Skeletal muscle cell (primary cell): ENCODE measurements at places on chromosomes 4 and X.
A peak's percentile ranks its signal among the peaks of the same experiment; 100 is the strongest.

- DNase-seq, result no peak
These were observed 478.0 kb downstream of the PDHA2 start for GRCh38 chr4:96317891-96318290.

DNA sequence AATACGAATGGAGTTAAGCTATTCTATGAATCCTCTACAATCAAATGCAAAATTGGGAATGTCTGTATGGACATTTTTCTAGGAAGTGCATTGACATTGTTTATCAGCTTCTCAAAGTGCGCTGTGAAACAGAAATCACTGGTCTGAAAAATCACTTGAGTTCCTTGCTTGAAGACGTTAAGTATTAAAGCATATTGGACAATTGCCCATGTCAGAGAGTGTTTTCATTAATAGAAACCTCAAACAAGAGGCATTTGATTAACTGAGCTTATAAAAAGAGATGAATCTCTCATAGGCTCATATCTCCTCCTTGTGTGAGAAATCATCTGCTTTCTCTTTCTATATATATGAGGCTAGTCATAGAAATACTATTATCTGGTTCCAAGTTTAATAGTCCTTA lies 692.1 kb upstream of the POU3F4 start:
- no peak for DNase-seq

- peak; percentile 89 for DNase-seq
These were observed 39.3 kb downstream of the AFM start for GRCh38 chr4:73520821-73521220.

GRCh38 chrX:6959006-6959405 lies 188.5 kb upstream of the STS start:
- no peak for DNase-seq

GRCh38 chr4:22754116-22754515 lies 61.4 kb downstream of the GBA3 start:
- no peak for DNase-seq

DNA sequence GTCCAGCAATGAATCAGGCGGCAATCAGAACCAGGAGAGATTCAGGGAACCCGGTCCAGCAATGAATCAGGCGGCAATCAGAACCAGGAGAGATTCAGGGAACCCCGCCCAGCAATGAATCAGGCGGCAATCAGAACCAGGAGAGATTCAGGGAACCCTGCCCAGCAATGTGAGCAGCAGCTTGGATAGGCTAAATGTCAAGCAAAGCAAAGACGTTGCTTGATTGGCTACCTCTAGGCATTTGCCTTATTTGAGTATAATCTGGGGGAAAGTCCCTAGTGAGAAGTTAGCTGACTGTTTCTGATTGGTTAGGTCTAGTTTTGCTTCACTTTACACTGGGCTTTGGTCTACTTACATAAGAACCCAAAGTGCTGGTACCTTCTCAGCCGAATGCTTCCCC lies 1212.2 kb upstream of the TENM3 start:
- no peak for DNase-seq

GRCh38 chr4:182826391-182826790 lies 90.8 kb downstream of the DCTD start:
- no peak for DNase-seq

GRCh38 chr4:169716677-169717076 lies 41.1 kb downstream of the HPF1 start:
- DNase-seq, result no peak

- no peak for DNase-seq
These were observed 286.8 kb upstream of the KLF3 start for GRCh38 chr4:38377195-38377594.

- DNase-seq, result no peak
These were observed 327.2 kb downstream of the NKX6-1 start for GRCh38 chr4:84171871-84172270.

GRCh38 chrX:133321451-133321850 lies 93.8 kb downstream of the GPC4 start:
- no peak for DNase-seq

DNA sequence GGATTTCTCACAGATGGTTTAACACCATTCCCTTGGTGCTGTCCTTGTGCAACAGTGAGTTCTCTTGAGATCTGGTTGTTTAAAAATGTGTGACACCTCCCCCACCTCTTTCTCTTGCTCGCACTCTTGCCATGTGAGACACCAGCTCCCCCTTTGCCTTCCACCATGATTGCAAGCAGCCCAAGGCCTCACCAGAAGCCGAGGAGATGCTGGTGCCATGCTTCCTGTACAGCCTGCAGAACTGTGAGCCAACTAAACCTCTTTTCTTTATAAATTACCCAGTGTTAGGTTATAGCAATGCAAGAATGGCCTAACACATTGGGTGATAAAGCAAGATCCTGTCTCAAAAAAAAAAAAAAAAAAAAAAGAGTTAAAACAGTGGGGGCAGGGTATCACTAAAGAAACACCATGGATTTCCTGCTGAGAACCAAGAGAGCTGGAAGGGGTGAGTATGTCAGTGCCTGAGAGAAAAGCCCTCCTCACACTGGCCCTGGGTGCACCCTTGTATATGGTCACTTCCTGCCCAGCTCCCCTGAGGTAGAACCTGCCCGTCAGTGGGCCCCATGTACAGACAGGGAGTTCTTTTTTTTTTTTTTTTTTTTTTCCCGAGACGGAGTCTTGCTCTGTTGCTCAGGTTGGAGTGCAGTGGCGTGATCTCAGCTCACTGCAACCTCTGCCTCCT lies 46.4 kb downstream of the APOO start:
- no peak for DNase-seq

DNA sequence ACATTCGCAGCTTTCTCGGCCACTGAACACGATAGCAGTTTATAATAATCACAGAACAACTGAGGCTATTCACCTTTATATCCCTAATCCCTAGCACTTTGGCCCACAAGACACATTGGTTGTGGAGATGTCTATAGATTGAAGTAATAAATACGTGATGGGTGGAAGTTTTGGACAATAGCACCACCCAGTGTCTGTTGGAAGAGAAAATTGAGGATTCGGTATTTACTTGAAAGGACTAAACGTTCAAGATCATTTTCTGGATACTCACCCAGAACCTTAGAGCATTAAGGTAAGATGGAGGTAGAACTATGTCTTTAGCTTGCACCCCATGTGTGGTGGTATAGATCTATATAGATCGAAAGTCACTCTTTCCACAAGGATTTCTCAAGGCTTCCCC lies 787 bp upstream of the TMSB15A start:
- no peak for DNase-seq

DNA sequence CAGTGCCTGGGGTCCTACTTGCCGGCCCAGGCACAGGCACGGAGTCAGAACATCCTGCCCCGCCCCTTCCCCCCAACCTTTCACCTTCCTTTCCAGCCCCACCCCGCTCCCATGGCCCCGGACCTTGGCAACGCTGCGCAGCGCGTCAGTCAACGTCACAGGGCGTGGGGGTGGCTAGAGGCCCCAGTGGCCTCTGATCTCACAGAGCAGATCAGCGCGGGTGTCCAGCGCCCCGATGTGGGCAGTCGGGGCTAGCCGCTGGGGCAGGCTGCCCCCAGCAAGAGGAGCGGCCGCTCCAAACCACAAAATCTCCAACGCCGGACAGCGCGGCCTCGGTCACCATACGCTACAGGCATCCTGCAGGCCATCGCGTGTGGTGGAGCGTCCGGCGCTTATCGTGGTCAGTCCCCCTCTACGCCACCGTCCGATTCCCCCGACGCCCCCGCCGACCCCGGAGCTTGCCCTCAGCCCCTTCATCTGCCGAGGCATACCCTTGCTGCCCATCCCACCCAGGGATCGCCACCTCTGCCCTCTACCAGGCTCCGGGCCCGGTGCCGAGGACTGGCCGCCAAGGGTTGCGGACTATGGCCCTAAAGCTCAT lies 69.6 kb upstream of the APOOL start:
- no peak for DNase-seq

DNA sequence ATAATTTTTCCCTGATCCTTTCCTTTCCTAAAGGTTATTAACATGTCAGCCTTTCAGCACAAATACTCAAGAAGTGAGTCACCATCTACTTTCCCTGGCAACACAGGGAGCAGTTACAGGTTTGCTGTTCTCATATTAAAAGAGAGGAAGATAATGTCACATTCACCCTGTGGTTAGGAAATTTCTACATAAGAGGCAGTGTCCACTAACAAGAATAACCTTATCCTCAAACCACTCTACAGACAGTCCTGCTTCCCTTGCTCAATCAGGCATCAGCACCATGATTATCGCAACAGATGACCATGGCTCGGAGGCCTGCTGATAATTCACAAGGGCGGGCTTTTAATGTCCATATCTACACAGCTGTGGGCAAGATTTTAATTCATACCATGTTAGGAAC lies 30.9 kb downstream of the RNF150 start:
- DNase-seq, result peak; percentile 63

DNA sequence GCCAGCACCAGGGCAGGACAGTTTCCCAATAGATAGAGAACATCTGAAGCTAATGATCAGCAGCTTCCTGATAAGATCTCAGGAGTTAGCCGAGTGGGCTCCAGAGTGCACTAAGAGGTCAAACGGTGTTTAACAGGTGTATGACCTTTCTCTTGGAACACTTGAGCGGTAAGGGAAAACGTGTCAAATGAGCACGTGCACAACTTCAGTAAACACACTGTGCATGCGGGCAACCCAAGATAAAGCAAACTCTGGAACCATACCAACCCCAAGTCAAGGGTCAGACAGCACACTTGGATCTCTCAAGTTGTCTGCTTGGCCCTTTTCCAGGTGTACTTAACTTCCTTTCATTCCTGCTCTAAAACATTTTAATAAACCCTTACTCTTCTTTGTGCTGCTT lies 1941.5 kb upstream of the PCDH10 start:
- DNase-seq, result no peak

DNA sequence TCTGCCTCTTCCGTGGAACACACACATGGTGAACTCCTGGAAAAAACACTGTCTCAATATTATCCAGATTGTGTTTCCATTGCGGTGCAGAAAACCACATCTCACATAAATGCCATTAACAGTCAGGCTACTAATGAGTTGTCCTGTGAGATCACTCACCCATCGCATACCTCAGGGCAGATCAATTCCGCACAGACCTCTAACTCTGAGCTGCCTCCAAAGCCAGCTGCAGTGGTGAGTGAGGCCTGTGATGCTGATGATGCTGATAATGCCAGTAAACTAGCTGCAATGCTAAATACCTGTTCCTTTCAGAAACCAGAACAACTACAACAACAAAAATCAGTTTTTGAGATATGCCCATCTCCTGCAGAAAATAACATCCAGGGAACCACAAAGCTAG lies 87.9 kb downstream of the TET2 start:
- no peak for DNase-seq

- no peak for DNase-seq
These were observed at the start of gene ZNF827 for GRCh38 chr4:145938618-145939440. Gene ZNF827 (minus strand): TSS chr4:145938823. CDS start chr4:145938407, 416 bp downstream.

DNA sequence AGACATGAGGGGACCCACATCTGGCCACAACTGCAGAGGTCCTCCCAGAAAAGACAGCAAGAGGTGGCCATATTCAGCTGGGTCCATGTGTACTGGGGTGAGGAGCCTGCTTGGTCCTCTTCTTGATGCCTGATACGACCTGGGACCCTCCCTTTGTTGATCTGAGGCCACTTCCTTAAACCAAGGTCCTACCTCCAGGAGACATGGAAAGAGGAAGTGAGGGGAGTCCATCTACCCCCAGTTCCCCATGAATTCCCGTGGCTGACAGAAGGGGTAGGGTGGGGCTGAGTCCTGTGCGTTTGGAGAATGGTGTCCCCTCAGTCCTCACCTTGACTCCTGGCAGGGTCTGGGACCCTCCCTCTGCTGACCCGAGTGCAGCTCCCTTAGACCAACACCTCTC lies 2.1 kb downstream of the MAGEA10 start:
- DNase-seq, result no peak

- DNase-seq, result peak; percentile 13
These were observed 1314.7 kb downstream of the FSTL5 start for GRCh38 chr4:160848901-160849760.

GRCh38 chr4:145843148-145843547 lies 95.5 kb downstream of the ZNF827 start:
- peak; percentile 48 for DNase-seq

DNA sequence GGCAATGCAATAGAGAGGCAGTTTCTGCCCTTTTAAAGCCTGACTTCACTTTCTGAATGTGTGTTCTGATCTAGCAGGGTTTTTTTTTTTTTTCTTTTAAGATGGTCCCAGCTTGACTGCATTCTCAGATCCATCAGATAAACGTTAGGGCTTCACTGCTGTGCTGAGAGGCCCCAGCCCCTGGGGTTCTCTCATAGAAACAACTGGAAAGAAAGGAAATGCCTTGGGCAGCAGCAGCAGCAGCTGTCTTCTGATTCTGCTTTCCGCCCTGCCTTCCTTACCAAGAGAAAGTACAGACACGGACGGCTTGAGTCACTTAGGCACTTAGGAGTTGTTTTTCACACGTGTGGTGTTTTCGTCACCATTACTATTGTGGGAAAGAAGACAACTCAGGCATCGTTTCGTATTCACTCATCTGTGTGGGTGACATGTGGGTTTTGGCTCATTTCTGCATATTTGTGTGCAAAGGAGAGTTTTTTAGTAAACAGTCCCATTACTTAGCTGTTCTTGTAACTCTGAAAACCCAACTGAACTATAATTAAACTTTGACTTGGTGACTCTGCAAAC lies 172.0 kb downstream of the PTTG2 start:
- peak; percentile 99 for DNase-seq

DNA sequence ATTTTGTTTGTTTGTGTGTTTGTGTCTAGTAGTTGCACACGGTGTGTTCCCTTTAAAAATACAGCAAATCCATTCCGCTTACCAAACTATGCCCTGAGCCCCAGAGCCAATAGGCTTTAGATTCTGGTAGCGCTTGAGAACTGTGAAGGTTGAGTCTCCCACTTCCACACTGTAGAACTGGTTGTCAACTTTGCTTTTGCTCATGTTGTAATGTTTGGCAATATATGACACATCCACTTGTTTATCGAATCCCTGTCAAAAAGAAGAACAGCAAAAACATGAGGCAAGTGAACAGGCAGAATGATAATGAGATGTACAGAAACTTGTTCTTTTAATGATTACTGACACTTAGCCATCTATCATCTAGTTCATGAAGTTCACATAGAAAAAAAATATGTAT lies 200.6 kb downstream of the MAPK10 start:
- DNase-seq, result no peak

- no peak for DNase-seq
These were observed 69.3 kb downstream of the BMP2K start for GRCh38 chr4:78845472-78845871.

DNA sequence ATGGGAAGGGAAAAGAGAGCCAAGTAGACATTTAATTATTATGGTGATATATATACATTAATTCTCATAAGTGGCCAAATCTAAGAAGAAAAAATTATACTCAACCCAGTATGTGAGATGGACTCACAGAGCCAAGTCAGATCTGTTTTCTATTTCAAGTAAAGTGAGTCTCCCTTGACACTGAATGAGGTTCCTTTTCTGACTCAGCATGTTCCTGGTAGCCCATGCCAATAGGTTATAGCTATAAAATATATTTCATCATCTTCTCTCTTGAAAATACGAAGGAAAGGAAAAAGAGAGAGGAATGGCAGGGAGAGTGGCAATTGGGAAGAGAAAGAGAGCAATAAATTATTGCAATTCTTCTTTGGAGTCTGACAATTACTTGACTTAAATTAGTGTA lies 68.8 kb upstream of the GRIA2 start:
- peak; percentile 61 for DNase-seq

DNA sequence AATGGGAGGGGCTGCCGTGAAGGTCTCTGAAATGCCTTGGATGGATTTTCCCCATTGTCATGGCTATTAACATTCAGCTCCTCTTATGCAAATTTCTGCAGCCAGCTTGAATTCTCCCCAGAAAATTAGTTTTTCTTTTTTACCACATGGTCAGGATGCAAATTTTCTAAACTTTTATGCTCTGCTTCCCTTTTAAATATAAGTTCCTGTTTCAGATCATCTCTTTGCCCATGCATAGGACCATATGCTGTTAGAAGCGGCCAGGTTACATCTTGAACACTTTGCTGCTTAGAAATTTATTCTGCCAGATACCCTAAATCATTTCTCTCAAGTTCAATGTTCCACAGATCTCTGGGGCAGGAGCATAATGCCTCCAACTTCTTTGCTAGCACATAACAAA lies 13.8 kb upstream of the CLDN34 start:
- no peak for DNase-seq
